PC-9 (cell line): ENCODE measurements at places on chromosomes 4 and X. TPM values are rescaled to one million over a fixed set of nuclear protein-coding genes. Genes with fewer than 3 reads are reported as not detected.

DNA sequence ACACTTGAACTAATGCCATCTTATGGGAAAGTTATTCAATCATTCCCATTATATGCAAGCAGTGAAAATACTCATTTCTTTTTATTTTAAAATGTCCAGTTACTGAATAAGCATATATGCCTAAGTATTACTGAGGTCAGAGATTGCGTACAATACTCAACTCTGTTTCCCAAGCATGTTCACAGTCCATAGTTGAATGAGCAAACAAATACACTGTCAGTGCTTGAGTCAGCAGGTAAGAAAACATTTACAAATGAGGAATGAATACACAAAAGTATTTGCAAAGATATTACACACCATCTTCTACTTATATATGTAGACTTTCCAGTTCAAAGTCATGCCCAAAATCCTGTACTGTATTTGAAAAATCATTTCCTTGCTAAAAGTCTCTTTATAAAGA lies 74.1 kb downstream of the TSPAN5 start:
- peaks cover 39% of the 10 kb centered on the region for H3K4me1 ChIP-seq
- peak overlapping the region; percentile 52 for H3K27ac ChIP-seq
- H3K27me3 ChIP-seq: no peaks in the 10 kb centered on the region
- no peak for DNase-seq
- H3K4me3 ChIP-seq: no peak overlapping the region

CSAG3 gene
- 41.6 and 52.9 TPM in 2 replicates for total RNA-seq

DUSP21 gene
- not detected in 2 replicates for total RNA-seq

DNA sequence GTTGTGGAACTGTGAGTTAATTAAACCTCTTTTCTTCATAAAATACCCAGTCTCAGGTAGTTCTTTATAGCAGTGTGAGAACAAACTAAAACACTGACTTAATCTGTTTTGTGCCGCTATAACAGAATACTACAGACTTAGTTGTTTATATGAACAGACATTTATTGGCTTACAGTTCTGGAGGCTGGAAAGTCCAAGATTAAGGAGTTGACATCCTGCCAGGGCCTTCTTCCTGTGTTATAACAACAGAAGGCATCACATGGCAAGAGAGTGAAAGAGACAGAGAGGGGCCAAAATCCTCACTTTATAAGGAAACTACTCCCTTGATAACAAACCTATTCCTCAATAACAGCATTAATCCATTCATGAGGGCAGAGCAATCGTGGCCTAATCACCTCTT lies 42.5 kb upstream of the KCNIP4 start:
- no peaks in the 10 kb centered on the region for H3K4me1 ChIP-seq
- no peak overlapping the region for H3K27ac ChIP-seq
- H3K36me3 ChIP-seq: no peaks in the 10 kb centered on the region
- DNase-seq: no peak
- H3K4me3 ChIP-seq: no peak overlapping the region

ADH7 gene
- total RNA-seq: not detected in 2 replicates

- no peak for DNase-seq
- no peaks in the 10 kb centered on the region for H3K36me3 ChIP-seq
- peaks cover 33% of the 10 kb centered on the region for H3K4me1 ChIP-seq
- H3K4me3 ChIP-seq: no peak overlapping the region
- H3K27me3 ChIP-seq: no peaks in the 10 kb centered on the region
Measured at GRCh38 chrX:37347420-37347819, 1.7 kb upstream of the PRRG1 start.

GRCh38 chrX:88612870-88613329 lies 134.1 kb upstream of the CPXCR1 start:
- no peaks in the 10 kb centered on the region for H3K4me1 ChIP-seq
- no peak overlapping the region for H3K4me3 ChIP-seq
- no peaks in the 10 kb centered on the region for H3K27me3 ChIP-seq
- no peak overlapping the region for H3K27ac ChIP-seq
- no peaks in the 10 kb centered on the region for H3K36me3 ChIP-seq

GRCh38 chr4:104424475-104424941 lies 70.2 kb downstream of the CXXC4 start:
- H3K27me3 ChIP-seq: no peaks in the 10 kb centered on the region
- no peaks in the 10 kb centered on the region for H3K4me1 ChIP-seq
- no peak overlapping the region for H3K27ac ChIP-seq
- H3K36me3 ChIP-seq: no peaks in the 10 kb centered on the region
- H3K4me3 ChIP-seq: no peak overlapping the region

GRCh38 chr4:41185614-41186592 lies 28.4 kb downstream of the APBB2 start:
- H3K36me3 ChIP-seq: no peaks in the 10 kb centered on the region
- DNase-seq: peak; percentile 24
- no peaks in the 10 kb centered on the region for H3K27me3 ChIP-seq
- 0 out of 2 replicates have a peak overlapping the region, but pooled peaks have one; percentile 15 for H3K4me3 ChIP-seq
- peaks cover 38% of the 10 kb centered on the region for H3K4me1 ChIP-seq

LNX1 gene
- 3.3 and 3.4 TPM in 2 replicates for total RNA-seq

NPNT gene
- total RNA-seq: 0.20 and 0.48 TPM in 2 replicates

- no peak overlapping the region for H3K4me3 ChIP-seq
- no peaks in the 10 kb centered on the region for H3K27me3 ChIP-seq
- H3K4me1 ChIP-seq: no peaks in the 10 kb centered on the region
- no peak overlapping the region for H3K27ac ChIP-seq
- no peaks in the 10 kb centered on the region for H3K36me3 ChIP-seq
- DNase-seq: no peak
Measured at GRCh38 chr4:20723463-20723862, 23.2 kb downstream of the PACRGL start.

GRCh38 chrX:144616317-144616716 lies 631.0 kb upstream of the SPANXN1 start:
- H3K27ac ChIP-seq: no peak overlapping the region
- no peaks in the 10 kb centered on the region for H3K27me3 ChIP-seq
- no peaks in the 10 kb centered on the region for H3K4me1 ChIP-seq
- no peak for DNase-seq
- H3K36me3 ChIP-seq: no peaks in the 10 kb centered on the region

DNA sequence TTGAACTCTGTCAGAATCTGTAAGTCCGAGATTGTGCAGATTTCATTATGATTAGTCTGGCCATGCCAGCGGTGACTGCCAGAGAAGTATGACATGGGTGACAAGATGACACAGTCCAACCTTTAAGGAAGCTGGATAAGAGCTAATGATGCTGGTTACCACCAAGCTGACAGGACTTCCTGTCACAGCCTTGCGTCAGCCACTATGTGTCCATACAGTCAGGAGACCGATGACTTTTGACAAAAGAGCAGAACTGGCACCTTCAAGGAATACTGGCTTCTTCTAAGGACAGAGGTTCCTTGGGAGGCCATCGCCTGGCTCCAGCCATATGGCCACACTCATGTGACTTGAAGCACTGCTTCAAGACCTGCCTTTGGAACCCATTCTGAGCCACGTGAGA lies 67.2 kb upstream of the TFDP3 start:
- no peaks in the 10 kb centered on the region for H3K36me3 ChIP-seq
- H3K27ac ChIP-seq: no peak overlapping the region
- H3K4me1 ChIP-seq: no peaks in the 10 kb centered on the region

- peaks cover 41% of the 10 kb centered on the region for H3K4me1 ChIP-seq
- no peaks in the 10 kb centered on the region for H3K27me3 ChIP-seq
- H3K36me3 ChIP-seq: peaks cover 29% of the 10 kb centered on the region
- peak overlapping the region; percentile 68 for H3K27ac ChIP-seq
- no peak for DNase-seq
Measured at GRCh38 chr4:153295131-153295755, 49.2 kb upstream of the MND1 start.

DNA sequence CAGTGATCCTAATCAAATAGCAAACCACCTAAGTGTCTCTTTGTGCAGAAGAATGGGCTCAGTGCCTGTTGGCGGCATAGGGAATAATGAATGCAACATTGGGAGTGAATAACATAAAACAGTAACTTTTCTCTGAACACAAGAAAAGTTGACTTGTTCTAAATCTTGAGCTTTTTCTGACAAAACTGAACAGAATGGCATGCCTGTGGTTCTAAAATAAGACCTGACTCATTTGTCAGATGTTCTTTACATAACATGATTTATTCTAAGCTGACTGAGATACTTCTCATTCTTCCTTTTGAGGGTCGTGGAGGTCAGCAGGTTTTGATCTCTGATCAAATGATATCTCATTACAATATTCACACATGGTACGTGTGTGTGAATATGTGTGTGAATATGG lies 165.4 kb upstream of the WDR1 start:
- no peaks in the 10 kb centered on the region for H3K27me3 ChIP-seq
- H3K4me3 ChIP-seq: no peak overlapping the region
- H3K27ac ChIP-seq: no peak overlapping the region
- H3K4me1 ChIP-seq: no peaks in the 10 kb centered on the region

GRCh38 chrX:357035-357692 lies 29.5 kb downstream of the PPP2R3B start:
- no peak overlapping the region for H3K27ac ChIP-seq
- H3K36me3 ChIP-seq: no peaks in the 10 kb centered on the region
- H3K4me3 ChIP-seq: no peak overlapping the region
- H3K27me3 ChIP-seq: no peaks in the 10 kb centered on the region
- DNase-seq: no peak

DNA sequence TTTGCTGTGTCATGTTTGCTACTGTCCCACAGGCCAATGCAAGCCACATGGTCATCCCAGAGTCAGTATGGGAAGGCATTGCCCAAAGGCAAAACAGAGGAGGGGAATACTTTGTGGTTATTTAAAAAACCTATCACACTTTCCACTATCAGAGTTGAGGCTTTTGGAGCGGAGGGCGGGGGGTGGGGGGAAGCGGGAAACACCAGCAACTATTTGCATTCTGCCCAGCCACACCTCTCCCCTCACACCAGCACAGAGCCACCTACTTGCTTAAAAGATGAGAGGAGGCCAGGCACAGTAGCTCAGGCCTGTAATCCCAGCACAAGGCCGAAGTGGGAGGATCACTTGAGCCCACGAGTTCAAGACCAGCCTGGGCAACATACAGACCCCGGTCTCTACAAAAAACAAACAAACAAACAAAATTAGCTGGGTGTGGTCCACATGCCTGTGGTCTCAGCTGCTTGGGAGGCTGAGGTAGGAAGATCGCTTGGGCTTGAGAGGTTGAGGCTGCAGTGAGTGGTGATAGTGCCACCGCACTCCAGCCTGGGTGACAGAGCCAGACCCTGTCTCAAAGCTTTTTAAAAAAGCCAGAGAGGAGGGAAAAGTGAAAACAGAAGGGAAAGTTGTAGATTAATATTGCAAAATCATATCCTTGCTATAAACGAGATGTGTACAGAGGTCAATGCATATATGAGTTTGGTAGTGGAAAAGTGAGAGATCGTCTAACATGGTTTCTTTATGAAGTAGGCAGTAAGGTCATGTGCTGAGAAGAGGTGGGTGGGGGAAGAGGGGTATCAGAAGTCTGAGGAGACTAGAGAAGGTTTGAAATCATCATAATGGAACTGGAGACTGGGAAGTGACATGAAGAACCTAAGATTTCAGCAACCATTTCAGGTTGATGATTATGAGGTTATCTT lies 1.9 kb upstream of the CHST7 start:
- no peak overlapping the region for H3K4me3 ChIP-seq
- no peak overlapping the region for H3K27ac ChIP-seq
- DNase-seq: no peak
- no peaks in the 10 kb centered on the region for H3K36me3 ChIP-seq
- no peaks in the 10 kb centered on the region for H3K4me1 ChIP-seq
- no peaks in the 10 kb centered on the region for H3K27me3 ChIP-seq

NHS gene
- total RNA-seq: 6.0 and 6.7 TPM in 2 replicates

BEX1 gene
- not detected in 2 replicates for total RNA-seq

GRCh38 chr4:3189459-3189858 lies 59.5 kb upstream of the MSANTD1 start:
- no peak overlapping the region for H3K4me3 ChIP-seq
- H3K27me3 ChIP-seq: no peaks in the 10 kb centered on the region
- no peaks in the 10 kb centered on the region for H3K4me1 ChIP-seq
- DNase-seq: no peak

DNA sequence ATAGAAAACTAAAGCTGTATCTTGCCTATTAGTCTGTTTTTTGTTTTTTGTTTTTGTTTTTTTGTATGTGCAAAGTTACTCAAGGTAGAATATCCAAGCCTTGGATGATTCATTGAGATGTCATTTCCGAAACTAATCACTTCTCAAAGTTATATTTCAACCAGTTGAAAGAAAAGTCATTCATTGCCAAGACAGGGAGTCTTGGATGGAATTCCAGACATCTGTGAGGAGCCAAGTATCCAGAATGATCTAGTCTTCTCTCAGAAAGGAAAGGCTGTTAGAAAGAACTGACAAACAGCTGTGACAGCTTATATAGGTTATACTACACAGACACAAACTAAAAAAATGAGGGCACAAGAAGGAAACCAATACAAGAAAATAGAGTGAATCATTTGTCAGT lies 141.1 kb upstream of the NDST3 start:
- H3K27ac ChIP-seq: no peak overlapping the region
- H3K36me3 ChIP-seq: no peaks in the 10 kb centered on the region
- no peaks in the 10 kb centered on the region for H3K4me1 ChIP-seq
- H3K4me3 ChIP-seq: no peak overlapping the region
- no peaks in the 10 kb centered on the region for H3K27me3 ChIP-seq
- no peak for DNase-seq

DNA sequence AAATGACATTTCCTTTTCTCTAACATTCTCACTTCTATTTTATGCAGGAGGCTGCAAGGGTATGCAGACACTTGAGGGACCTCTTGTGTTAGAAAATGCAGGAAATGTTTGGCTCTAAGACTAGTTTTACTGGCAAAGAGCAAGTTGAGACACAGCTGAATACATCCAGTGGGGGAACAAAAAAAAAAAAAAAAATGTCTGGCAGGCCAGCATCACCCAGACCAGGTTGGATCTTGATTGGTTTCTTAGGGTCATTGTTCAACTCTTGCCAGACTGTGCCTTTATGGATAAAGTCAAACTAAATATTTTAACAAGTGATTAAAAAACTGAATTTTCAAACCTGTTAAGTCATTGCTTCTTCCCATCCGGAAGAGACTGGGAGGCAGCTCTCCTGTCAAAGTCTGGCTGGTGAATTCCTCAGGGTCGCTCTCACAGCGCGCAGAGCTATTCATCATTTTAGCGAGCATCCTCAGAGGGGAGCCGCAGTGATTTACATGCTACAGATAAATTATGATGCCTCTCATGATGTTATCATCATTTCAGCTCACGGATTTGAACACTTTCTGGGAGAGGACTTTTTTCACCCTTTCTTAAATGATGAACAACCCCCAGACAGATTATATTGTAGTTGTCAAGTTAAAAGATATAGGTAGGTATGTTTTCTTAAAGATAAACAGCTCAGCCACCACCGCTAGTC lies 23.6 kb upstream of the PACRGL start:
- no peak for DNase-seq
- H3K4me1 ChIP-seq: no peaks in the 10 kb centered on the region
- no peak overlapping the region for H3K4me3 ChIP-seq
- no peaks in the 10 kb centered on the region for H3K36me3 ChIP-seq

- H3K4me3 ChIP-seq: no peak overlapping the region
- H3K27ac ChIP-seq: no peak overlapping the region
- no peaks in the 10 kb centered on the region for H3K36me3 ChIP-seq
- no peak for DNase-seq
Measured at GRCh38 chrX:39550795-39551361, 546.9 kb downstream of the BCOR start.

- DNase-seq: no peak
- no peaks in the 10 kb centered on the region for H3K27me3 ChIP-seq
- no peaks in the 10 kb centered on the region for H3K4me1 ChIP-seq
- no peak overlapping the region for H3K27ac ChIP-seq
- H3K4me3 ChIP-seq: no peak overlapping the region
- no peaks in the 10 kb centered on the region for H3K36me3 ChIP-seq
Measured at GRCh38 chr4:40870150-40870549, 120.4 kb downstream of the NSUN7 start.

- no peaks in the 10 kb centered on the region for H3K36me3 ChIP-seq
- peaks cover 20% of the 10 kb centered on the region for H3K27me3 ChIP-seq
- H3K27ac ChIP-seq: no peak overlapping the region
Measured at GRCh38 chr4:1582227-1582626, 101.9 kb downstream of the FAM53A start.
